Naive thymus-derived CD8-positive, alpha-beta T cell (primary cell): ENCODE measurements at places on chromosomes 7 and 10. TPM values are rescaled to one million over a fixed set of nuclear protein-coding genes. Genes with fewer than 3 reads are reported as not detected.

GRCh38 chr7:111301891-111302290, 211.0 kb downstream of the LRRN3 start:
- DNase-seq, result no peak
- H3K4me3 ChIP-seq, result no peak overlapping the region
- H3K27me3 ChIP-seq, result no peaks in the 10 kb centered on the region
- no peak overlapping the region for H3K27ac ChIP-seq
- H3K4me1 ChIP-seq, result peaks cover 4% of the 10 kb centered on the region
- H3K36me3 ChIP-seq, result no peaks in the 10 kb centered on the region

GRCh38 chr10:84391326-84391725, 62.9 kb downstream of the CCSER2 start:
- DNase-seq, result no peak
- peaks cover 26% of the 10 kb centered on the region for H3K4me1 ChIP-seq
- H3K36me3 ChIP-seq, result peaks cover 23% of the 10 kb centered on the region
- no peak overlapping the region for H3K27ac ChIP-seq
- no peaks in the 10 kb centered on the region for H3K27me3 ChIP-seq

DNA sequence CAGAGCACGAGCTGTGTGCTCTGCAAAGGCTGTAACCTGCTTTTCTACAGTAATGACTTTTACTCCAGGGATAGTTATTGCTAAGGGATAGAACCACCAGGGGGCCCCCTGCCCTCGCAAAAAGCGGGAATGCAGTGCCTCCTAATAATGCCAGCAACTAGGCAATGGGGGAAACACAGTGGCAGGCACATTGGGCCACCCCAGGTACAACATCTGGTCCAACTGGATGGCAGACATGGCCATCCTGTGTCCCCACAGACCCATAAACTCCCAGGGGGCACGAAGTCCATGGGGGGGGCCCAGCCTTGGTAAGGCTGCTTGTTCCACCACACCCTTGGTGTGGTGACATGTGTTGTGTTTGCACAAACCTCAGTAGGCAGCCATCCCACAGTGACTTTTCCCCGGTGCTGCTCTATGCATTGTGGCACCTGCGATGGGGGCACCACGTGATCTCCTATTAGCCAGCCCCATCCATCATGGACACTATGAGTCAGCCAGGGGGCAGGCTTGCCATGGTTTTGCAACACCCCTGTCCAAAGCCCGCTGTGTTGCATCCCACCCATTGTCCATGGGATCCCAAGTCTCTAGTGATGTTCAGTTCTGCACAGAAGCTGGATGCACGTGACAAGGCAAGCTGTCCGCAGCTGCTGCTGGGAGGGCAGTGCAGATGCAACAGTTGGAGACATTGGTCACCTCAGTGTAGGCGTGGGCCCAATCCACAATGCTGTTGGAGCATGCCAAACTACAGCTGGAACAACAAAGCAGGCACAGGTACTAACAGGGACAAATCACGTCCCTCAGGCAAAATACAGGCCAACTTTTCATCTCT, 84.0 kb downstream of the ANLN start:
- no peaks in the 10 kb centered on the region for H3K36me3 ChIP-seq
- no peak overlapping the region for H3K27ac ChIP-seq
- no peak for DNase-seq
- no peak overlapping the region for H3K4me3 ChIP-seq
- H3K4me1 ChIP-seq, result peaks cover 7% of the 10 kb centered on the region

GRCh38 chr7:22894546-22894945, 71.9 kb upstream of the TOMM7 start:
- peaks cover 18% of the 10 kb centered on the region for H3K27me3 ChIP-seq
- H3K4me1 ChIP-seq, result no peaks in the 10 kb centered on the region
- H3K36me3 ChIP-seq, result no peaks in the 10 kb centered on the region
- no peak overlapping the region for H3K27ac ChIP-seq
- H3K4me3 ChIP-seq, result no peak overlapping the region

DNA sequence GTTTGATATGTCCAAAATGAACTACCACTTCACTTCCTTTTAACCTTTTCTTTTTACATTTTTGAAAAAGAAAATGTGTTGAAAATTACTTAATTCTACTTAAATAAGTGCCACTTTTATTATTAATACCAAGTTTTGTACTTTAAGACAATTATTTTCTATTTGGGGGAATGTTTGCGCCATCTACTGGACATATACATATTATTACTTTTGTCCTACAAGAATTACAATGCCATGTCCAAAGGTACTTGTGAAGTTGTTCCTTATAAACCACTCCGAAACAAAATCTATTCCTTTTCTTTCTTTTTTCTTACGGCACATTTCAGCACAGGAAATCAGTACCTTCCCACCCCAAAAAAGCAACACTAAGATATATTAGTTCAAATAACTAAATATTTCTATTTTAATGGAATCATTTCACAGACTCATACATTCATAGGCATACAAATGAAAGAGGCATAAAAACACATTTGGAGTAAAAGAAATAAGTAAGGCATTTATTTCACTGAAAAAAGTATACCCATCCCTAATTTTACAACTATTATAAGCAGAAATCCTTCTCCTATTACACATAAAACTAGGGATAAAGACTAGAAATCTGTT, 169.9 kb downstream of the RNF133 start:
- H3K4me3 ChIP-seq, result no peak overlapping the region
- no peaks in the 10 kb centered on the region for H3K36me3 ChIP-seq
- H3K27ac ChIP-seq, result no peak overlapping the region
- DNase-seq, result no peak

SSC4D gene
- not detected for total RNA-seq

DYDC1 gene
- total RNA-seq, result not detected

COL28A1 gene
- 0.33 TPM for total RNA-seq

GNGT1 gene
- not detected for total RNA-seq

CAV1 gene
- not detected for total RNA-seq

UCMA gene
- total RNA-seq, result not detected
